ENCODE measurements at places on chromosomes 11 and 22. TPM values are rescaled to one million over a fixed set of nuclear protein-coding genes. Genes with fewer than 3 reads are reported as not detected.

DNA sequence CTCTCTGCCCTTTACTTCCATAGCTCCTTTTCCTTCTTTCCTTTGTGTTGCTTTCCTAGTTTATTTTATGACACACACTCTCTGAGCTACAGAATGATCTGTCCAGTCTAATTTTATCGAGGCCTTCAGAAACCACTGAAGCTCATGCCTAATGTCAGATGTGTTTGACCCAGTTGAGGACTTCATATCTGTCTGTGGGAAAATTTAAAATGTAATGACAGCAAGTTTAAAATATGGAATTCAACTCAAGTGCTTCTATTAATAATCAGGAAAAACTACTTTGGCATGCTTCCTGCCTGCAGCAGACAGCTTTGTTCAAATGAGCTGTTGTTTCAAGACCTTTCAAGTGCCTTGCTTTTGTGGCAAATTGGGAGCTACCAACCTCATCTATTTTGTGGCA is 261.8 kb upstream of the MTNR1B start:
- peaks cover 20% of the 10 kb centered on the region for H3K4me1 ChIP-seq
- H3K4me3 ChIP-seq, result no peak overlapping the region
- H3K36me3 ChIP-seq, result no peaks in the 10 kb centered on the region

GRCh38 chr11:44708523-44709280 is 18.1 kb upstream of the TSPAN18 start:
- H3K27me3 ChIP-seq, result no peaks in the 10 kb centered on the region
- H3K27ac ChIP-seq, result no peak overlapping the region
- peaks cover 22% of the 10 kb centered on the region for H3K4me1 ChIP-seq
- H3K4me3 ChIP-seq, result no peak overlapping the region

The NRIP3 gene
- polyA plus RNA-seq, result 0.04 TPM

The SUSD2 gene
- 2.2 TPM for polyA plus RNA-seq

GRCh38 chr11:57482782-57483561 is 22.6 kb downstream of the RTN4RL2 start:
- H3K27ac ChIP-seq, result no peak overlapping the region
- H3K4me1 ChIP-seq, result no peaks in the 10 kb centered on the region
- H3K4me3 ChIP-seq, result peak overlapping the region; percentile 41

The CD81 gene
- polyA plus RNA-seq, result 444 TPM

DNA sequence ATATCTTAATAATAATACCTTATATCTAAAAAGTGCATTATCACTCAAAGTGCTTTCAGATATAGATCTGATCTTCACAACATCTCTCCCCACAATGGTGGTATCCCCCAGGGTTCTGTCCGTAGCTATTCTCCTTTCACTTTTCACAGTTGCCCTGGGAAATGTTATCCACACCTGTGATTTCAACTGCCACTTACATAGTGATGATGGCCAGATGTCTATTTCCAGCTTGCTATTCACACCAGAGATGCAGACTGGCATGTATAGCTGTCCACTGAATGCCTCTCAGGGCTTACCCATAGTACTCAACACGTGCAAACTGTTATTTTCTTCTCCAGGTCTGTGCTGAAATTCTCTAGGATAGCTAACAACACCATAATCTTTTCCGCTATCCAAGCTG is 724.7 kb downstream of the DLG2 start:
- no peaks in the 10 kb centered on the region for H3K27me3 ChIP-seq
- DNase-seq, result no peak

The ARHGAP20 gene
- 0.35 TPM for polyA plus RNA-seq

DNA sequence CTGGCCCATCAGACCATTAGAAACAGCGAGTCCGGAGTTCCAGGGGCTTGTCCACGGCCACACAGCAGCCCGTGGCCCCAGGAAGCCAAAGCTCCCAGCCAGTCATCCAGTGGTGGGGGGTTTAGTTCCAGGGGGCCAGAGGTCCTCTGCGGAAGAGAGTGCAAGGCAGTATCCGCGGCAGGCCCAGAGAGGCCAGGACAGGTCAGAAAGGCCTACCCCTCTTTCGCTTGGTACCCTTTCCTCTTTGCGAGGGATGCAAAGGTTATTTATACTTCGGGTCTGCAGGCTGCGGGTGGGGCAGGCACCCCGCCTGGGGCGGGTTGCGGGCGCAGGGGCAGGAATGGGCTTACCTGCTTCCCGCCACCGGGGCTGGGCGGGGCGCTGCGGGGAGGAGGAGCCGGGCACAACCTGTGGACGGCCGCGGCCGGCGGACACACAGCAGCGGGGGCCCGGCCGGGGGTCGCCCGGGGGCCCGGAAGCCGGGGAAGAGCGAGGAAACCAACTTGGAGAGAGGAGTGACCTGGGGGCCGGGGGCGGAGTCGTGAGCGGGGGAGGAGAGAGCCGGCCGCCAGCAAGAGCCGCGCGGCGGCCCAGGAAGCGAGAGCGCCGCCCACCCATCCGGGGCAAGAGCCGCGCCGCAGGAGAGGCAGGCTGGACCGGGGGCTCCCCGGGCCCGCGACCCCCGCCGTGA is at the start of gene SH3BP1:
TSS of gene SH3BP1 (plus strand) at position 600 of the 691 bp plus-strand sequence. CDS start 119 bp downstream, outside the sequence.
- H3K4me3 ChIP-seq, result peak within 1 kb of the TSS; percentile 86
- peak within 1 kb of the TSS; percentile 24 for H3K27ac ChIP-seq
- no peaks in the 10 kb centered on the region for H3K36me3 ChIP-seq
- DNase-seq, result peak; percentile 53

GRCh38 chr11:128704517-128704916 is 10.6 kb downstream of the FLI1 start:
- H3K4me3 ChIP-seq, result no peak overlapping the region
- H3K36me3 ChIP-seq, result no peaks in the 10 kb centered on the region
- no peaks in the 10 kb centered on the region for H3K4me1 ChIP-seq
- peaks cover 95% of the 10 kb centered on the region for H3K27me3 ChIP-seq
- no peak overlapping the region for H3K27ac ChIP-seq

The NAT10 gene
- 19.4 TPM for polyA plus RNA-seq

The SOX6 gene
- polyA plus RNA-seq, result 7.0 TPM

The WNT11 gene
- polyA plus RNA-seq, result 87.9 TPM

The NCR3LG1 gene
- 2.0 TPM for polyA plus RNA-seq

The PDGFB gene
- polyA plus RNA-seq, result 8.6 TPM

DNA sequence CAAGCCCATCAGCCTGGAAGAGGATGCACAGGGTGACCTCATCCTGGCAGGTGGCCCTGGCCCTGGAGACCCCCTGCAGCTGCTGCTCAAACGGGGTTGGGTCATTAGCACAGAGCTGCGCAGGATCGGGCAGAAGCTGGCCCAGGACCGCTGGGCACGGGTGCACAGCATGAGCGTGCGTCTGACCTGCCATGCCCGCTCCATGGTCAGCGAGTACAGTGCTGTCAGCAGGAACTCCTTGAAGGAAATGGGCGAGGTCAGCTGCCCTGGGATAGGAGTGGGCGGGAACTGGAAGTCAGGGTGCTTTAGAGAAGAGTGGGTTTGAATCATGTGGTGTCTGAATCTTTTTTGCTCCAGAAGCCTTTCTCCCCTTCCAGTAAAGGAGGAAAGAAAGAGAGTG is 61.1 kb downstream of the INSC start:
- H3K4me1 ChIP-seq, result no peaks in the 10 kb centered on the region
- H3K27me3 ChIP-seq, result no peaks in the 10 kb centered on the region
- no peaks in the 10 kb centered on the region for H3K36me3 ChIP-seq
- H3K27ac ChIP-seq, result no peak overlapping the region
- DNase-seq, result no peak
